NCI-H2081 (cell line): ENCODE measurements at places on chromosomes 4 and X.

- no peak for DNase-seq
Observed at GRCh38 chr4:127686658-127687057, 43.5 kb upstream of the SLC25A31 start.

DNA sequence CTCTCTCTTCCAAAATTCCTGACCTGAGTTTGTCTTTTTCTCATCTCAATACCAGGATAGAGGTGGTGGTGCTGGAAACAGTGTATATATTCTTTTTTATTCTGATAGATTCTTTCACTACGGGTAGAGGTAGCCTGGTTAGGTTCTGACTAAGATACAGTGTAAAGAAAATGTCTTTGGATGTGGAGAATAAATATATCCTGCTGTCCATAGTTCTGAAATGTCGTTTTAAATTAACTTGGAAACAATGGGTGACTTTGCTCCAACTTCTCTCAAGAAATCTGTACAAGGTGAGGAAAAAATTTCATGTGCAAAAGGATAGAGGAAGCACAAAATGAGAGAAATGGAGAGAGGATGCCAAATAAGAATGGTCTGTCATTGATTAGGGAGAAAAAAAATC, 546.1 kb downstream of the GBA3 start:
- DNase-seq: no peak

GRCh38 chr4:92189146-92189545, 114.6 kb upstream of the GRID2 start:
- DNase-seq: no peak

DNA sequence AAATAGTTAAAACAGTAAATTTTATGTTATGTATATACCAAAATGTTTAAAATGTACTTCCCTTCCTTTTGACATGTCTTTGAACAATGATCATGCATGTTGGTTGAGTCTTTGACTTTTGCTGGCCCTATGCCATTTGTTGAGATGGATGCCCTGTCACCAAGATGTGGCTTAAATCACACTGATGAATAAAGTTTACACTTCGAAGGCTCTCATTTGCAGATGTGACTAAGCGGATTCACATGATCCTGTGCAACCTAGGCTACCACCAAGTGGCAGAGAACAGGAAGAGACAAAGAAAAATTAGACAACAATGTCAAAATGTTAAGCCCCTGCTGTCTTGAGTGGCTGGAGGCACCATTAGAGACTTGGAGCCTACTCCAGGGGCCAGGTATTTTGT, 139.9 kb downstream of the RAB28 start:
- DNase-seq: no peak

DNA sequence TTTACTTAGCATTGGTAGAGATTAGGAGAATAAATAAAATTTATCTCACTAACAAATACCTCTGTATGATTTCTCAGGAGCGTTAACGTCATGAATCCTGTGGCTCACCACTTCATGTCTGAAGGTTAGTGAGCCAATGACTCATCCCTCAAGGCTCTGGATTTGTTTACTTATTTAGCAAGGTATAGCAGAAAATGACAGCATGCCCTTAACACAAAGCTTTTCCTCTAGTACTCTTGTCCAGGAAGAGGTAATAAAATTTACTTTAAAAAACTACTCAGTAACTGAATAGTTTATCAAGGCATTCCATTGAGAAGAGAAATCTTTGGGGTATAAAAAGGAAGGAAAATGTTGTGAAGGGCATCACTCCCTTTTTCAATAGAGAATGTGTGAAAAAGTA, 823.8 kb downstream of the CCSER1 start:
- peak; percentile 9 for DNase-seq

DNA sequence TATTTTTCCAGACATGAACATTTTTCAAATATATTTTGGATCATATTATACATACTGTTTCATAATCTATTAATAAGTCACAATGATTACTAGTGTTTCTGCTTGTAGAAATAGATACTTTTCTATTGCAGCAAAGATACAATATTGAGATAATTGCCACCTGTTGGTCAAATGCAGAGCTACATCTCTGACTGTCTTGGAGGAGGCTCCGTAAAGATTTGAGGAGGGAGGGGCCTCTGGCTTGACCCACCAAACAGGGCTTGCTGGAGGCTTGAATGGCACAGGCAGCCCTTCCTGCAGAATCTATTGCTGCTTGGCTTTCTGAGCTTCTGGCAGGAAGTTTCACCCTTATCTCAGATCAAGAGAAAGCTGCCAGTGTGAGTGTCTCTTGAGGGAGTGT, 99.3 kb upstream of the ARMCX2 start:
- no peak for DNase-seq

GRCh38 chr4:42732776-42733175, 75.9 kb upstream of the ATP8A1 start:
- DNase-seq: no peak

DNA sequence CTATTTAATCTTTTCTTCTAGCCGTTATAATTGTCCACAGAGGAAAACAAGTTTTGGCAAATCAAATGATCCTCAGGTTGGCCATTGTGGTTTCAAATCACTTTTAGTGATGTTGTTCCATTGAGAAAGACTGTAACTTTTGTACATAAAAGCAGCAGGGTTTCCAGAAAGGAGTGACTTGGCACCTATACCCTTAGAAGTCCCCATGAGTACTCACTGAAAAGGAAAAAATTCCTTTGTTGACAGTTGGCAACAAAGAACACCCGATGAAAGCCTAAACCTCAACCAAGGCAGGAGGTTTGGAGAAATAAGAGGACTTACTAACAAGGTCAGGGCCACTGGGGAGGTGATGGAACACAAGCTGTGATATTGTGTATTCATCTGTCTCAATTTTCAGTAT, 474.4 kb downstream of the RAPGEF2 start:
- DNase-seq: no peak

- no peak for DNase-seq
Observed at GRCh38 chrX:114924423-114924822, 93.0 kb downstream of the IL13RA2 start.

DNA sequence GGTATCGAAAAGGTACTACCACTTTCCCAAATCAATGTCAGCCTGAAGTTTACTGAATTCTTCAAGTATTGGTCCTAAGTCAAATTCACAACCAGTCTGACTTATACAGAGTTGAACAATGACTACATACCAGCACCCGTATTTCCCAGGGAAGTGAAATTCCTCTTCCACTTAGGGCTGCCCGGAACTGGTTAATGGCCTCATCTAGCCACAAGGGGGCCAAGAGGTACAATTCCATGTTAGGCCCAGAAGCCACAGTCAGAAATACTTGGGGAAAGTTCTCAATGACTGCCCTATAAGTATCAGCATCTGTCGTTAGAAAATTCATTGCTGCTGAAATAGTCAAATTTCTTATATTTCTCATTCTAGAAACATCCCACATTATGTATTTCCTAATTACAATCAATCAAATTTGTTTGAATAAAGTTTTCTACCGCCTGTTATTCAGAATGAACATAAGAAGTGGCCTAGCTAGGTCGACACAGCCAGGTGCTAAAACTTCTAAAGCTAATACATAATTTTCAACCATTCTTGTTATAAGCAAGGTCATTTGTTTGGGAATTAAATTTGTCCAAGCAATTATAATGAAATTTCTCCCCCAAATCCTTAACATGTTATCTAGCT, 5.6 kb upstream of the PCDH7 start:
- peak; percentile 38 for DNase-seq

- no peak for DNase-seq
Observed at GRCh38 chrX:7133050-7133440, 14.5 kb upstream of the STS start.

- no peak for DNase-seq
Observed at GRCh38 chr4:20297783-20298182, 46.1 kb downstream of the SLIT2 start.

- DNase-seq: no peak
Observed at GRCh38 chr4:69835766-69836165, 24.2 kb downstream of the SULT1E1 start.

DNA sequence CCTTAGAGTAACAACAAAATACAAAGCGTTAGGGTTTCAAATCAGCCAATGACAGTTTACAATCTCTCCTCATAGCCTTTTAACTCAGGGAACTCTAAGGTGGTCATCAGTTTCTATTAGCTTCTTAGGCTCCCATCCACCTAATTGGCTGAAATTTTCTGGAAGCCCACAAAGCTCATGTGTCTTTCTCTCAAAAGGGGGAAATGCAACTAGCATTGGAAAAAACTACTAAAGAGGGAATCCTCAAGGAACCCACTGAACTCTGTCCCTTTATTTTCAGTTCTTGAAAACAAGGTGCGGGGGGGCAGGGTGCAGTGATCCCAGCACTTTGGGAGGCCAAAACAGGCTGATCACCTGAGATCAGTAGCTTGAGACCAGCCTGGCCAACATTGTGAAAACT, 56.4 kb downstream of the PDGFC start:
- no peak for DNase-seq

GRCh38 chr4:35506161-35506560, 738.2 kb downstream of the ARAP2 start:
- DNase-seq: no peak

GRCh38 chr4:70772929-70773555, 51.3 kb downstream of the RUFY3 start:
- no peak for DNase-seq

DNA sequence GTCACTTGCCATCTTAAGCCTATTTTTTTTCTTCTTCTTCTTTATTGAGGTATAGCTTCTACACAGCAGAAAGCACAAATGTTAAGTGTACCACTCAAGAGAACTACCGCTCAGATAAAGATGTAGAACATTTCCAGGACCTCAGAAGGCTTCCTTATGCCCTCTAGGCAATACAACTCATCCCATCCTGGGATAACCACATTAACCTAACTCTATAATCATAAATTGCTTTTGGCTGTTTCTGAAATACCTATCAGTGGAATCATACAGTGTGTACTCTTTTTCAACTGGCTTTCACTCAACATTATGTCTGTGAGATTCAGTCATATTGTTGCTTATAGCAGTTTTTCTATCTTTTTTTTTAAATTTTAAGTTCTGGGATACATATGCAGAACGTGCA, 51.7 kb downstream of the ARFIP1 start:
- DNase-seq: no peak

GRCh38 chr4:140799686-140800225, 43.6 kb upstream of the TBC1D9 start:
- no peak for DNase-seq
